Muscle of arm (tissue), 14 donors: ENCODE measurements at places on chromosomes 6 and 20. TPM values are rescaled to one million over a fixed set of nuclear protein-coding genes. Genes with fewer than 3 reads are reported as not detected.
A peak's percentile ranks its signal among the peaks of the same experiment; 100 is the strongest.

- no peak for DNase-seq
Observed at GRCh38 chr6:21902628-21903169, 309.1 kb downstream of the SOX4 start.

DNA sequence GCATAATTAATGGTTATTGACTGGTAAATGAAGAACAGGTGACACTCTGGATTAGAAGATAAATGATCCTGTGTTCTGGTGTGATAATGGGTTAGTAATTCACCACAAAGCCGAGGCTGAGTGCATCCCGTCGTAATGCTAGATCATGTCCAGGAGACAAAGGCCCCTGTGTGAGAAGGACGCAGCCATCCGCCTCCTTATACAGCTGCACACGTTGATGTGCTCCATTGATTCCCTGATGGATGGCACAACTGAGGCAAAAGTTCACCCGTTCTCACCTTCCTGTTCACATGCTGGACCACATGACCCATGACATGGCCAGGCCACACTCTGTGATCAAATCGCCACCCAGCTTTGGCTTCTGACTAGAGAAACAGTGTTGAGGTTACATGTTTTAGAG is 136.1 kb downstream of the FOXC1 start:
- DNase-seq: no peak

DNA sequence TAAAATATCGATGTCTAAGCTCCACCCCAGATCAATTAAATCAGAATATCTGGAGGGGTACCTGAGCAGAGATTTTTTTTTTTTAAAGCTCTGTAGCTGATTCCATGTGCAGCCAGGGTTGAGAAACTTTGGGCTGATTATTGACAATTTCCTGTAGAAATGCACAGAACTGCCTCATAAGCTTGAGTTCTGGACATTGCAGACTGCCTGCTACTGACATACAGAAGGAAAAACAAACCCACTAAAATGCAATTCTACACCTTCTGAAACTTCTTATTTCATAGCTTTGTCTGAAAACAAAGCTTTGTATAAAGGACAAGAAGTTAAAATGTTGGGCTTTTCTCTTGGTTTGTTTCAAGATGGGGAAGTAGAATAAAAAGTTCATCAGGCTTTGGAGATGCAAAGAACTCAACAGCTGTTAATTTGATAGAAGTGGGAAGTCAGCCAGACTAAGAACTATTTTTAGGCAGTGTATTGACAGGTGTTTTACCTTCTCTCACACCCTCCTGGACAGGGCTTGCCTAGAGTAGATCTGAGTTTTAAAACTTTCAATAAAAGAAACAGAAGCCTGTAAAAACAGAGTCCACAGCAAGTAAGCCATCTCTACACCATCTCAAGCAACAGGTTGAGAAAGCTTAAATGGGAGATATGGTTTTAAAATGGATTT is 147.7 kb downstream of the KCNQ5 start:
- no peak for DNase-seq

DNA sequence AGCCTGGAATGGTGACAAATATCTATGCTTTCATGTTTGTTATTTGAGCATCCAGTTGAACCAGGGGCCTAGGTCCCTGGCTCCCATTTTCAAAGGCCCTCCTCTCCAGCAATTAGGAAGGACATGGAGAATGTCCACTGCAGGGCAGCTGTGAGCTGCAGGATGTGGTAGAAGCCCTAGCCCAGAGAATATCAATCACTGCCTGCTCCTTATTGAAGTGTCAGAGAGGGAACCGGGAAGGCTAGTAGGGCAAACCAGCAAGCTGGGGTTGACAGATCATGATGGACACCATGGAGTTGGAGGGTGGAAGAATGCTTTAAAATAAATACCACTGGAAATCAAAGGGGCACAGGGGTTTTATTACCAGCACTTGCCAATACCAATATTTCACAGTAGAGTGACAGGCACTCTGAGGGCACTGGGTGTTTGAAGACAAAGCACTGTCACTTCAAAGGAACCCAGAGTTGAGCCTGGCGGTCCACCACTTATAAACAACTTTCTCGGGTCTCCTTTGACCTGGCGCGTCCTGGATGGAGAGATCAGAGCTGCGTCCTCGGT is 47.7 kb downstream of the ZNF831 start:
- no peak for DNase-seq

GRCh38 chr20:62327726-62328495 is 25.1 kb downstream of the ADRM1 start:
- DNase-seq: no peak

DNA sequence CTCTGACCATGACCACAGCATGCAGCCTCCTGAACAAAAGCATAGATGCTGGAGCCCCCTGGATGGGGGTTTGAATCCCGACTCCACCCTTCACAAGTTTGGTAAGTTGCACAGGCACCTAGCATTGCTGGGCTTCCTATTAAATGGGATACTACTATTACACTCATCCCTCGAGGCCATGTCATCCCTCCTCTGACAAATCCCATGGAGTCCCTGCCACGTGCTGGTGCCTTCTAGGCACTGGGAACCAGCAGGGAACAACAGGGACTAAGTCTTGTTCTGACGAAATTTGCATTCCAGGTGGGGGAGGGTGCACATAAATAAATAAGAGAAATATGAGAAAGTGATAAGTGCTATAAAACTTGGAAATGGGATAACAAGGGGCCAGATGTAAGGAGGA is 15.3 kb upstream of the SIRPA start:
- no peak for DNase-seq

GRCh38 chr6:42782689-42783176 is 881 bp downstream of the BICRAL start:
- DNase-seq: peak; percentile 90

- DNase-seq: peak; percentile 98
Observed at GRCh38 chr20:10434832-10435812, at the start of gene SLX4IP. SLX4IP (plus strand) TSS chr20:10435305; CDS start chr20:10458205, 22,900 bp downstream.

GRCh38 chr20:53883098-53883911 is 187.1 kb downstream of the BCAS1 start:
- no peak for DNase-seq

GRCh38 chr20:16955971-16956370 is 207.8 kb downstream of the OTOR start:
- no peak for DNase-seq

- DNase-seq: no peak
Observed at GRCh38 chr6:13400772-13401171, 72.4 kb upstream of the TBC1D7 start.

DNA sequence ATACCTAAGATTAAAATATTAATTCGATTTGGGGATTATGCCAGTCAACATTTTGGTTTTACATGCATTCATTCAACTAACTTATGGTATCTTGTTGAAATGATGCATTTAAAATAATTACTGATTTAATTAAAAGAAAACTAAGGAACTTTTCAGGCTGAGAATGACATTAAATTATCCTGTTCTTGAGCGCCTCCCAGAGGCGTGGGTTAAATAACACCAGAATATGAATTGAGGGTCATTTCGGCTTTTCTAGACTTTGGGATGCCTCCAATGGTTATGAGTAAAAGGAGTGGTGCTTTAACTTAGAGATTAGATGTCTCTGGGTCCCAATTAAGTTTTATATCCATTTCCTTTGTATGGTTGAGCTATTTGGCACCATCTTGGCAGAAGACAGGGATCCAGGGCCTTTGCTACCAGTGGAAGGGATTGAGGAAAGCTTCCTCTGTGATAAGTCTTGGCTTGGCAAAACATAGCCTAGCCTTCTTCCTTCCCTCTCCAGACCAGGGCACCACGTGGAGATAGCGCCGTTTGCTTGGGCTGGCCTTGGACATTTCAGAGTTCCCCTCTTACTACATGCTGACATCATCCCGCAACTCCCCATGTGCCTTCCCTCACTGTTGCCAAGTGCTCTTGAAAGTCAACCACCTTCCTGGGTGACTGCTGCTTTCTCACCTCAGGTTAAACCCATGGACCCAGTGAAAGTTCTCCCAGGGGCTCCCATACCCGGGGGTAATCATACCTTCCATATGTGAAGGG is 28.7 kb downstream of the GNAS start:
- DNase-seq: no peak

- DNase-seq: no peak
Observed at GRCh38 chr20:4335722-4336121, 320.4 kb upstream of the RNF24 start.

GRCh38 chr6:112021691-112022310 is 32.1 kb upstream of the CCN6 start:
- DNase-seq: no peak

GRCh38 chr20:11072982-11073381 is 399.2 kb upstream of the JAG1 start:
- DNase-seq: no peak

DNA sequence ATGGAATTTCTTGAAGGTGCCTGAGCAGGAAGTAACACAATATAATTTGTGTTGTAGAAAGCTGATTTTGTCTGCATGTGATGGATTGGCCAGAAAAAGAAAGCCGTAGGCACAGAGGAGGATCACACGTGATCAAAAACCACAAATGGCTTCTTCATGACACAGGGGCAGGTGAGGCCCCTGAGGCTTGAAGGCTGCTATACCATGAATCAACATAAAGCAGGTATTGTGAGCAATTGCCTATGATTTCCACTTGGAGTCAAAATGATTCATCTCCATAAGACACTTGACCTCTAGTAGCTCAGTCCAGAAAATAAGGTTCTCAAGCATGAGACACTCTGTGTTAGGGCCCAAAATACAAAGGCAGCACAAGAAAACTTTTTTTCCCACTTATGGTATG is 42.4 kb upstream of the EYA4 start:
- no peak for DNase-seq

- DNase-seq: no peak
Observed at GRCh38 chr6:56814802-56815201, 140.1 kb upstream of the BEND6 start.

DNA sequence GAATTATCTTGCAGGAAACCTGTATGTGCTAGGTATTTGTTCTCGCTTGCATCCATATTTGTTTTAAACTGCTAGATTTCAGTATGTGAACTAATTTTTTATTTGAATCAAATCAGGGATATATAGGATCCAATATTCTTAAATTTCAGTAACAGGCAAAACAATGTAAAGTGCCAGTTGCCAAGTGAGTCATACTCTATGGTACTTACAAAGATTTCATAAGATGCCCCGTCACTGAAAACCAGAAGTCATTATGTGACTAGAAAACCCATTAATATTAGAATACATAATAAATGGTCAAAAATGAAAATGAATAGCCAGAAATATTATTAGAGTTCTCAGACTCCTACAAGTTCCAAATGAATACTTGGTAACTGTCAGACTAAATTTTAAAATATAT is 481.2 kb downstream of the TFAP2A start:
- DNase-seq: no peak

DNA sequence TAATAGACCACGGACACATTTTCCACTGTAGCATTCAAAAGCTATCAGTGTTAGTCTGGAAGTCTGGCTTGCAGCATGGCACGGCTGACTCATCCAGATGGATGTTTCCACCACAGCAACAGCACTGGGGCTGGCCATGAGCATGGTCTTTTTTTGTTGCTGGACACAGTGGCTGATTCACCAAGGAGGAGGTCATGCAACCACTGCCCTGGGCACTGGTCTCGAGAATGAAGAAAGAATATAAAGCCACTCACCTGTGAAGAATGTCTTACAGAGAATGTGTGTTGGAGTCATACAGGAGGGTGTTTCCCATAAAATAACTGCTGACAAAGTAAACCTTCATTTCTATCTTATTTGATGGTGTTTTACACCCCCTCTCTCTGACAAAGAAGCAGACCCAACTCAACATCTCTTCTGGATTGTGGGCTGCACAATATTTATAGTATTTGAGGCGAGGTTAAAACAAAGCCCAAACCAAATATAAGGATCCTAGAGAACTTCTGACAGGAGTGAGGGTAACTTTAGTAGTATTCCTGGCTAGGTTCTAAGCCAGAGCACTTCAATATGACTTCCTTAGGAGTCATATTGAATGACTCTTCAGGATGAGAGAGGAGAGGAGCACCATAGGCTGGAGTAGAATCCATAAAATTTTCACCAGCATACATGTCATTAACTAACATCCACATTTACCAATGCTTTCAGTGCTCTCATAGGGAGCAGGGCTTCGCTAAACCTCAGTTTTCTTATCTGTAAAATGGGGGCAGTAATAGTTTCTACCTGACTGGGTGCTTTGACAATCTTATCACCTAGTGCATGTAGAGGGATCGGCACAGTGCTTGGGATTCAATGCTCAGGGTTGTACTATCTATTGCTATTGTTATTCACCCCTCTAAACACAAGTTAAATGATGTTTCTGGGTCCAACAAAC is 121.4 kb downstream of the KIF13A start:
- peak; percentile 36 for DNase-seq

GRCh38 chr6:159852877-159853276 is 37.9 kb upstream of the MAS1 start:
- DNase-seq: no peak

DNA sequence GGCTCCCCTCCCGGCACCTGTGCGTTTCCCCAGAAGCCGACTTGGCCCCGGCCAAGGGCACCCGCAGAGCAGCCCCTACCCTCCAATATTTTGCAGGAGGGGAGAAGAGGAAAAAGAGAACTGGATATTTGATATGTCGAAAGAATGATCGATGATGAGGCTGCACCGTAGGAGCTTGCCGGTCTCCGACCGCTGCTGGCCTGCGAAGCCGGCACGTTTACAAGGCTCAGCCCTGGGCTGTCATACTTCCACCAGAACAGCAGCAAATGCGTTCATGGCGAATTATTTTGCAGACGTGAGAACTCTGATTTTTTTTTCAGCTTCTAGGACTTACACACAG is 296.7 kb downstream of the TFAP2C start:
- no peak for DNase-seq

DNA sequence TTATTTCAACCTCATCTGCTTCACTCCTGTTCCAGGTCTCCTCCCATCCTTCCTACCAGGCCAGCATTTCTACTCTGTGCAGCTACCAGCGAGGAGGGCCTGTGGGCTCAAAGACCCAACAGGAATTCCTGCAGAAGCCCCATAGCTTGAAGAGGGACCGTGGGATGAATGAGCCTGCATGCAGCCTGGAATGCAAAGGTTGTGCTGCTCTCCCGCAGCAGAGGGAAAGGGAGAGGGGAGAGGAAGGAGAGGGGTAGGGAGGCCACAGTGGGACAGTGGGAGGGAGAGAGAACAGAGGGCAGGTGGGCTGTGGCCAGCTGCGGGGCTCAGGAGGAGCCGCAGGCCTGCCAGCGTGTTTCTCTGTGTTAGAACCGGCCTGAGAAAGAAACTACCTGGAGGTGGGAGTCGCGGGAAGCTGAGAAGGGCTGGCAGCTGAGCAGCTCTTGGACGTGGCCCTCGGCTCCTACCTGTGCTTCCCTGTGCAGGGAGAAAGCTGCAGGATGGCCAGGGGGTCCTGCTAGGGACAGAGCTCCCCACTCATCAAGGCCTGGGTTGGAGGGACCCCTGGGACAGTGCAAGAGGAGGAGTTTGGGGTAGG is 66.1 kb upstream of the MLN start:
- no peak for DNase-seq

GRCh38 chr20:53428996-53429395 is 164.6 kb downstream of the ZNF217 start:
- no peak for DNase-seq

BACH2 gene
- polyA plus RNA-seq: 4.4 TPM

GPX5 gene
- not detected for polyA plus RNA-seq

COL11A2 gene
- not detected for polyA plus RNA-seq

ZC2HC1B gene
- not detected for polyA plus RNA-seq

POM121L2 gene
- not detected for polyA plus RNA-seq

PXDC1 gene
- polyA plus RNA-seq: 29.6 TPM

SAMD3 gene
- 2.3 TPM for polyA plus RNA-seq

PROKR2 gene
- polyA plus RNA-seq: not detected

SLC22A1 gene
- 0.79 TPM for polyA plus RNA-seq

PI16 gene
- polyA plus RNA-seq: 7.6 TPM

TXLNB gene
- 128 TPM for polyA plus RNA-seq
